ENCODE measurements at places on chromosomes 6 and 20.

DNA sequence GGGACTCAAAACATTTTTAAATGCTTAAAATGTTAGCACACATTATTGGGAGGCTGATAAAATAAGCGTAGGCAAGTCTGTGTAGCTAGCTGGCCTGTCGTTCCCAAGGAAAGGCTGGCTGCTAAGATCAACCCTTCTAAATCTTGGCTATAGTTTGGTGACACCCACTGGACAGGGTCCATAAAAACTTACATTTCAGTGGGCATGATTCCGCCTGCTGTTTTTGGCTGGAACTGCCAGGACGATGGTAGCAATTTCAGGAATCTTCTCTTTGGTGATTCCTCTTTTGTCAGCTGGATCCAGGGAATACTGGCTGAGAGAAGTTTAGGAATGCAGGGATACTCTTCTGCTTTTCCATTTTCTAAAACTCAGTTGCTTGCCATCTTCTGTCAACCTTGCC lies 162.2 kb downstream of the NKAIN2 start:
- no peak overlapping the region for H3K4me3 ChIP-seq
- H3K36me3 ChIP-seq: no peaks in the 10 kb centered on the region
- H3K27me3 ChIP-seq: no peaks in the 10 kb centered on the region

DNA sequence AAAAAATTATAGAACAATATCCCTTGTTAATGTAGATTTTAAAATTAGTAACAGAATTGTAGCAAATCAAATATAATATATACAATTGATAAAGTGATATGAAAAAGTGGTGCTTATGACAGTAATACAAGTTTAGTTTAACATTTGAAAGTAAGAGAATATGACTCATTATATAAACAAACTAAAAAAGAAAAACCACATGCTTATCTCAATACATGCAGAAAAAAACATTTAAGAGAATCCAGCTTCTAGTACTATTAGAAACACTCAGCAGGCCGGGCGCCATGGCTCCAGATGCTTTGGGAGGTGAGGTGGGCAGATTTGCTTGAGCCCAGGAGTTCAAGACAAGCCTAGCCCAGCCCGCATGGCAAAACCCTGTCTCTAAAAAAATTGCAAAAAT lies 60.7 kb upstream of the LAMA2 start:
- no peaks in the 10 kb centered on the region for H3K36me3 ChIP-seq
- H3K27me3 ChIP-seq: no peaks in the 10 kb centered on the region
- no peak overlapping the region for H3K27ac ChIP-seq

- peak overlapping the region; percentile 64 for H3K27ac ChIP-seq
- H3K4me3 ChIP-seq: peak overlapping the region; percentile 40
- H3K27me3 ChIP-seq: no peaks in the 10 kb centered on the region
- H3K4me1 ChIP-seq: peaks cover 57% of the 10 kb centered on the region
- H3K36me3 ChIP-seq: peaks cover 73% of the 10 kb centered on the region
- DNase-seq: no peak
Observed at GRCh38 chr20:47334022-47334551, 22.4 kb downstream of the ZMYND8 start.

DNA sequence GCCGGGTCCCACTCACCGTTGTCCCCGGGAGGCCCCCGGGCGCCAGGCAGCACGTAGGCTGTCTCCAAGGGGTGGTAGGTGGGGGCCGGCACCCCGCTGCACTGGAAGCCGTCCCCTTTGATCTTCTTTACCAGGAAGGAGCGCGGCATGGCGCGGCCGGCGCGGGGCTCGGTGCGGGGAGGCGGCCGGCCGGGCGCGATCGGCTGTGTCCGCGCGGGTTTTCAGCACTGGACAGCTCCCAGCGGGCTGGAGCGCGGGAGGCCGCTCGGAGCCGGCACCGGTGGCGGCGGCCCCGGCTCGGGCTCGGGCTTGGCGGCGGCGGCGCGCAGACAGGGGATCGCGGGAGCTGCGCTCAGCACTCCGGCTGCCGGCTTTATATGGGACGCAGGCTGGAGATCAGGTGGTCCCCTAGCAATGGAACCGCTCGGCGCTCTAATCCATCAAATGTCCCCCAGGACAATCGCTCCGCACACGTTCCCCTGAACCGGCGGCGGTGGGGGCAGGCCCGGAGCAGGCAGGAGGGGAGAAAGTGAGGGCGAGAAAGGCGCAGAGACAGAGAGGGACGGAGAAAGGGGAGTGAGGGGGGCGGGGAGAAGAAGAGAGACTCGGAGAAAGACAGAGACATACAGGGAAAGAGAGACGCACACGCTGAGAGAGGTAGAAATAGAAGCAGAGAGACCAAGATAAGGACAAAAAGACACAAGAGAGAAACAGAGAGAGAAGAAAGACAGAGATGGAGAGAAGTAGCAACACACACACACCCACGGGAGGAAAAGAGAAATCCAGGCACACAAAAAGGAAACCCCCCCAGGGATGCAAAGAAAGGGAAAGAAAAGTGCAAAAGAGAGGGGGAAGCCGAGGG lies at the start of gene SCRT2:
Gene SCRT2 (minus strand): TSS at position 350 of the 862 bp plus-strand sequence. CDS start 201 bp downstream, at position 149.
- no peak within 1 kb of the TSS for H3K27ac ChIP-seq
- H3K27me3 ChIP-seq: peaks cover 65% of the 10 kb centered on the region
- H3K4me3 ChIP-seq: peak within 1 kb of the TSS; percentile 9
- no peaks in the 10 kb centered on the region for H3K36me3 ChIP-seq

DNA sequence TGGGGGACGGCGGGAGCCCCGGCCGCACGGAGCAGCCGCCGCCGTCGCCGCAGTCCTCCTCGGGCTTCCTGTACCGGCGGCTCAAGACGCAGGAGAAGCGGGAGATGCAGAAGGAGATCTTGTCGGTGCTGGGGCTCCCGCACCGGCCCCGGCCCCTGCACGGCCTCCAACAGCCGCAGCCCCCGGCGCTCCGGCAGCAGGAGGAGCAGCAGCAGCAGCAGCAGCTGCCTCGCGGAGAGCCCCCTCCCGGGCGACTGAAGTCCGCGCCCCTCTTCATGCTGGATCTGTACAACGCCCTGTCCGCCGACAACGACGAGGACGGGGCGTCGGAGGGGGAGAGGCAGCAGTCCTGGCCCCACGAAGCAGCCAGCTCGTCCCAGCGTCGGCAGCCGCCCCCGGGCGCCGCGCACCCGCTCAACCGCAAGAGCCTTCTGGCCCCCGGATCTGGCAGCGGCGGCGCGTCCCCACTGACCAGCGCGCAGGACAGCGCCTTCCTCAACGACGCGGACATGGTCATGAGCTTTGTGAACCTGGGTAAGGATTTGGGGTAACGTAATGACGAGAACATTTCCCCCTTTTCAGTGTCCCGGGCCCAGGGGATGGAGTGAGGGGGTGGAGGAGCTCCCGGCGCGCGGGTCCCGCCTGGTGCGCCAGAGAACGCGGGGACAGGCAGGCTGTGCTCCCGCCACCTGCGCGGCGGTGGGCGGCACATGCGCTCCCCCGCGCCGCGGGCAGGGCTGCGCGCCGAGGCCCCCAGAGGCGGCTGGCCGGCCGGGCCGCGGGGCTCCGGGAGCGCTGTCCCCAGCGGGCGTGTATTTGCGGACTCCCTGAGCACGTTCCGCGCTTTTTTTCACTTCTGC lies 1.4 kb downstream of the BMP6 start:
- no peaks in the 10 kb centered on the region for H3K36me3 ChIP-seq
- H3K27me3 ChIP-seq: peaks cover 60% of the 10 kb centered on the region
- no peak overlapping the region for H3K27ac ChIP-seq
- H3K4me3 ChIP-seq: peak overlapping the region; percentile 76
- H3K4me1 ChIP-seq: peaks cover 30% of the 10 kb centered on the region

All from activated B cell treated with CpG ODN at 0.5 μM for 24 hours (primary cell).